ENCODE measurements at places on chromosomes 11 and 22. TPM values are rescaled to one million over a fixed set of nuclear protein-coding genes. Genes with fewer than 3 reads are reported as not detected.

The PIK3C2A gene
- total RNA-seq: 71.6 TPM

DNA sequence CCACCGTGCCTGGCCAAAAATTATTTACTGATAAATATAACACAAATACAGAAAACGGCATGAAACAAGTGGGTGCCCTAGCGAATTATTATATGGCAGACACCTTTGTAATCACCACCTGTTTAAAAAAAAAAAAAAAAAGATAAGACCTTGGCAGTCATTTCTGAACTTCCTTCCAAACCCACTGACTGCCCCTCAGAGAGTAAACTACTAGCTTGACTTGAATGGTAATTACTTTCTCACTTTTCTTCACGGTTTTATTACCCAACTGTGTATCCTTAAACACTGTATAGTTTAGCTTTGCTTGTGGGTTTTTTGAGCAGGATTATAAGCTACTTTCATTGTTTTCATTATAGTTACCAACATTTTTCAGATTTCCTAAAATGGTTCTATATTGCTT is 23.7 kb downstream of the SFI1 start:
- H3K27ac ChIP-seq: no peak overlapping the region
- H3K4me3 ChIP-seq: no peak overlapping the region

GRCh38 chr11:43518408-43519160 is 159.9 kb downstream of the TTC17 start:
- H3K27me3 ChIP-seq: peaks cover 7% of the 10 kb centered on the region
- H3K4me3 ChIP-seq: no peak overlapping the region
- DNase-seq: no peak

DNA sequence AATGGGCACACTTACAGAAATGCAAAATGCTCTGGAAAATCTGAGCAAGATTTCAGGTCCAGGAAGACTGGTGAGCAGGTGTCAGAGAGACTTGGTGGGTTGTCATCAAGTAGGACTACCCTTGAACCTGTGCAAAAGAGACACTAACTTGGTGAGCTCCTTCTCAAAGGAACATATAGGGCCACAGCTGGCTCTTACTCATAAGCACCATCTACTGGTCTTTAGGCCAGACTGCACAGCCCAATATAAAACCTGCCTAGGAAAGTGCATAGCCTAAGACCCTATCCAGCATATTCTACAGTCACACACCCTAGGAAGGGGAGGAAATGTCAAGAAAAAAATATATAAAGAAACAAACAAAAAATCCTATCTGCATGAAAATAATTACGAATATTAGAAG is 18.2 kb upstream of the OR10W1 start:
- H3K27ac ChIP-seq: no peak overlapping the region
- DNase-seq: no peak
- H3K27me3 ChIP-seq: no peaks in the 10 kb centered on the region
- H3K36me3 ChIP-seq: no peaks in the 10 kb centered on the region

DNA sequence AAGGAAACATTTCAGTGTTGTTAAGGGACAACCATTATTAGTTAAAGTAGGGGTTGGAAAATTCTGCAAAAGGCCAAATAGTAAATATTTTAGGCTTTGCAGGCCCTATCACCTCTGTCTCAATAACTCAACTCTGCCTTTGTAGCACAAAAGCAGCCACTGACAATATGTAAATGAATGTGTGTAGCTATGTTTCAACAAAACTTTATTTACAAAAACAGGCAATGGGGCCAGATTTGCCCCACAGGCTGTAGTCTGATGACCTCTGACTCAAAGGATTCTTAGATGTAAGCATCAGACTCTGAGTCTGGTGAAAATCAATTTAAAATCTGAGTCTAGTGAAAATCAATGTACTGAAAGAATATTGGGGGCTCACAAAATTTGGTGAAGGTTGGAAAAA is 50.3 kb downstream of the PAK1 start:
- H3K27me3 ChIP-seq: no peaks in the 10 kb centered on the region
- DNase-seq: no peak
- H3K4me3 ChIP-seq: no peak overlapping the region

DNA sequence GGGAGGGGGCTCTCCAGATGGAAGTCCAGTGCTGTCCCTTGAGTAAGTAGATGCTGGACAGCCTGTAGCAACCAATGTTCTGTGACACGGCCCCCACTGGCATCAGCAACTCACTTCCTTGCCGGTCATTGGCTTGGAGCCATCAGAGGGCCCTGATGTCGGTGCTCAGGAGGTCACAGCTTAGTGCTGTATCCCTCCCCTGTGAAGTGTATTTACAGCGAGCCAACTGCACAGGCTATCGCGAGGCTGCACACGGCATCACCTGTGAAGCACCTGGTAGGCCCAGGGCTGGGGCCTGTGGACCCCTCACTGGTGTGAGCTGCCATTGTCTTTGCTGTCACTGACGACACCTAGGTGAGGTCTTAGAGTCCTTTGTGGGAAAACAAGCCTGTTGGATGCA is 13.4 kb upstream of the ACR start:
- peaks cover 31% of the 10 kb centered on the region for H3K4me1 ChIP-seq
- peaks cover 27% of the 10 kb centered on the region for H3K36me3 ChIP-seq
- no peak overlapping the region for H3K4me3 ChIP-seq
- H3K27me3 ChIP-seq: peaks cover 18% of the 10 kb centered on the region

Data from lower lobe of right lung (tissue), 2 donors.